ENCODE measurements at places on chromosomes 3 and 15. TPM values are rescaled to one million over a fixed set of nuclear protein-coding genes. Genes with fewer than 3 reads are reported as not detected.

The MEF2A gene
- total RNA-seq: 80.1 TPM

The COL8A1 gene
- total RNA-seq: 56.1 TPM

The QARS1 gene
- 198 TPM for total RNA-seq

The PLSCR5 gene
- not detected for total RNA-seq

The BNIP2 gene
- 109 TPM for total RNA-seq

The SLC9C1 gene
- not detected for total RNA-seq

The KIF15 gene
- 1.3 TPM for total RNA-seq

The SST gene
- not detected for total RNA-seq

The TMEM207 gene
- not detected for total RNA-seq

The SEMA3G gene
- 23.6 TPM for total RNA-seq

The APOD gene
- 91.6 TPM for total RNA-seq

The ZNF80 gene
- not detected for total RNA-seq

The CPLX3 gene
- not detected for total RNA-seq

The ZBED2 gene
- total RNA-seq: 8.2 TPM

The SEMA7A gene
- 4.6 TPM for total RNA-seq

The ZPLD1 gene
- total RNA-seq: not detected

The RAB6B gene
- 5.5 TPM for total RNA-seq

The RTP3 gene
- not detected for total RNA-seq

The SELENOT gene
- 107 TPM for total RNA-seq

The NOX5 gene
- not detected for total RNA-seq

The MLF1 gene
- total RNA-seq: 13.5 TPM

The GORASP1 gene
- 81.6 TPM for total RNA-seq

The TSPAN3 gene
- total RNA-seq: 292 TPM

The NR2E3 gene
- total RNA-seq: not detected

The CCDC54 gene
- not detected for total RNA-seq

The CRYGS gene
- total RNA-seq: 4.0 TPM

The SLC6A1 gene
- total RNA-seq: 1.8 TPM

The CPNE9 gene
- 0.44 TPM for total RNA-seq

The FAM81A gene
- total RNA-seq: 1.8 TPM

The CHRM5 gene
- total RNA-seq: not detected

The PCSK6 gene
- total RNA-seq: 12.3 TPM

The TM4SF1 gene
- total RNA-seq: 146 TPM

The PROK2 gene
- total RNA-seq: 7.4 TPM

The IRAK2 gene
- 3.9 TPM for total RNA-seq

The SERF2 gene
- 827 TPM for total RNA-seq

The CSPG4 gene
- 15.0 TPM for total RNA-seq

The CLDN18 gene
- total RNA-seq: 162 TPM

The DISP2 gene
- 4.3 TPM for total RNA-seq

The ATP10A gene
- total RNA-seq: 43.5 TPM

The SI gene
- not detected for total RNA-seq

The ENTPD3 gene
- 4.3 TPM for total RNA-seq

The CEP19 gene
- total RNA-seq: 2.2 TPM

The IL17RD gene
- total RNA-seq: 2.4 TPM
